Stimulated activated CD4-positive, alpha-beta T cell treated with anti-CD3 and anti-CD28 coated beads, Interleukin-4, amount 100 ng/mL, for 24 hours (primary cell): ENCODE measurements at places on chromosomes 12 and 14.

- DNase-seq, result no peak
These were observed 45.2 kb upstream of the ISM2 start for GRCh38 chr14:77543637-77544334.

DNA sequence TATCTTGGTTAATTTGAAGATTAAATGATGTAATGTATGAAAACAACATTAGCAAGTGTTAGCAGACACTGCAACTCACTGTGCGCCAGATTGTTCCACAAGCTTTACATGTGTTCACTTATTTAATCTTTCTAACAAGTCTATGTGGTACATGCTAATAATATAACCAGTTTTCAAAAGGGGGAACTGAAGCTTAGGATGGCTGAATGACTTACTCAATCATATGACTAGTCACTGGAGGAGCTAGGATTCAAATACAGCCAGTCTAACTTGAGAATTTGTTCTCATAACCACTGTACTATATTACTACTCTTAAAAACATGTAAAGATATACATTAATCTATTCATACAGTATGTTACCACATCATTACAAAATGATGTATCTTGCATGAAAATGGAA, 60.5 kb upstream of the LRIG3 start:
- no peak for DNase-seq

DNA sequence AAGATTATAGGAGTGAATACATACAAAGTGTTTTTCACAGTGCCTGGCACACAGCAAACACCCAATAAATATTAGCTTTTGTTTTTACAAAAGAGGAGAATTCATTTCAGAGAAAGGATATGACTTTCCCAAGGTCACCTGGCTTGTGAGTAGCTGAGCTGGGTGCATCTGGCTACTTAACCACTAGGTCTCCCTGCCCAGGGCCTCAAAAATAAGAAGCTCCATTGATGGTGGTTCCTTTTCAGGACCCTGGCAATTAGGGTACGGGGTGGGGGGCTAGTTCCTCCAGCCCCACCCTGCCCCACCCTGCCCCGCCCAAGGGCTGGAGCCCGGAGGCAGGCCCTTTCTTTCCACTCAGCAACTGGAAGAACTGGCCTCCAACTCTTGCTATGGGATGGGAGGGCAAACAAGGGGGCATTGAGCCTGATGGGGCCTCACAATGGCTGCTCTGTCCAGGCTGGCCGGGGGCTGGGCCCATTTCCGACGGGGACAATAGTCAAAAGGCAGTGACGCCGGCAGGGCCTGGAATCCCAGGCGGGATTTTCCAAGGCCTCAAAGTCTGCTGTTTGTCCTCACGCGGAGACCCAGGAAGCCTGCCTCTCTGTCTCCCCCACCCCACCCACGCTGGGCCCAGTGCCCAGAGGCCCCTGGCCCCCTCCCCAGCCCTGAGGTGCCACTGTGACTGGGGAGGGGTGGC, 8.2 kb upstream of the ATG101 start:
- no peak for DNase-seq

DNA sequence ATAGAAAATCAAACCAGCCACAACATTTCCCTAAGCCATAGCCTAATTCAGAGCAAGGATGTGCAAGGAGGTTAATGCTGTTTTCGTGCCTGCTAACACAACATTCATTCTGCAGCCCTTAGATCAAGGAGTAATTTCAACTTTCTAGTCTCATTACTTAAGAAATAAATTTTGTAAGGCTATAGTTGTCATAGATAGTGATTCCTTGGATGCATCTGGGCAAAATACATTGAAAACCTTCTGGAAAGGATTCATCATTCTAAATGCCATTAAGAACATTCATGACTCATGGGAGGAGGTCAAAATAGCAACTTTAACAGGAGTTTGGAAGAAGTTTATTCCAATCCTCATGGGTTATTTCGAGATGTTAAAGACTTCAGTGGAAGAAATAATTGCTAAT, 283.2 kb downstream of the RPAP3 start:
- DNase-seq, result no peak

DNA sequence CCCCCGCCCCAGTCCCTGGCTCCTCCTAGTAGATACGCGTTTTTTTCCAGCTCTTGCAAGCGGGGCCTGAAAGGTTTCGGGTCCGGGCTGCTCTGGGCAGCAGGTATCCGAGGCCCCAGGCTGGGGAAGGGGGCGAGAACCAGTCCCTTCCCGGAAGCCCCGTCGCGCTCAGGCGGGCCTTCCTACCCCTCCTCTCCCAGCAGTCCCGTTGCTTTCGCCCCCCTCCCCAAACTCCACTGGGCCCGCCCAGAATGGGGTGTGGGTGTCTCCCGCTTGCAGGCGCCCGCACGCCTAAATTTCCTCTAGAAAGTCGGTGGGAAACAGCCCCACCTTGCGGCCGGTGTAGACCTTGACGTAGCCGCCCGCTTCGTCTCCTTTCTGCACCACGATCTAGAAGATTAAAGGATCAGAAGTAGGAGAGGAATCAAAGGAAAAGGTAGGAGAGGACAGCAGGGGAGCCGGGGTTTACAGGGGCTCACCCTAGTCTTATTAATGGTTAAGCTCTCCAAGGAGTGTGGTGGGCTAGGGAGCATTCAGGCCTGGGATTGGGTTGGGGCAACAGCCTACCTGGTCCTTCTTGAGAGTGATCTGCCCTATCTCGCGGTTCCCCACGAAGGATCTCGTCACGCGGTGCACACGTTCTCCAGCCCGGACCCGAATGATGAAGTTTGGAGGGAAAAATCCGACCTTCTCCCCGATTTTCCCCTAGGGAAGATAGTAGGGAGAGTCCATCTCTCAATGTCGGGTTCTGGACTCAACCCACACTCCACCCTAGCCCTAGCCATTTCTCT, 7.3 kb downstream of the STAC3 start:
- peak; percentile 83 for DNase-seq

DNA sequence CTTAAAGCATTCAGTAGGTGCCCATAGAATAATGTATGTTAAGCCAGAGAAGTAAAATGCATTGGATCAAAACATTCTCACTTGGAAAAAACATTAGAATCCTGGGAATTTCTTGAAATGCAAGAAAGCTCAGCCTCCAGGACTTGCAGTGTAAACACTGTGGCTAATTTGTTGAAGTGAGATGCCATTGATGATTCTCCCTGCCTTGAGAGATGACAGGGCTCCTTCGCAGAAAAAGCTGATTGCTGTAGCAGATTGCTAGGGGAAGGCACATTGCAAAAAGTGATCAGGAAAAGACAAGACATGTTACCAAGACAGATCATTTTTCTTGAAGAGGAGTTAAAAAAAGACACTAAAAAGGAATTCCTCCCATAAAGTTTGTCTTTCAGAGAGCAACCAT, 204.2 kb upstream of the HMGA2 start:
- DNase-seq, result no peak

DNA sequence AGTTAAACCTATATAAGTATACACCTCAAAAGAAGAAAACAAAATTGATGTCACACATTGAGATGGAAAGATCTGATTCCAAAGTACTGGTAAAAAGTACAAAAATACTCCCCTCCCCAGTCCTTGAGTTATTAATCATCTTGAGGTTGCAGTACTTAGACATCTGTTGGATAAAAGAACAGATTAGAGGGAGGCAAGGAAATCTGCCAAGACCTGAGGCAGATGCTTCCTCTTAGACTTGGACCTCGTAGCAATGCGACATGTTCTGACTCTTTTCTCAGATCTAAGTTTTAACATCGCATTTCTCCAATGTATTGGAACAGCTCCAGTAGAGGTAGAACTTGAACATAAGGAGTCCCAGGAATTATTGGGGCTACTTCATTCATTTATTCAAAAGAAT, 187.9 kb upstream of the GRIN2B start:
- DNase-seq, result no peak

- DNase-seq, result peak; percentile 49
These were observed 12.3 kb upstream of the PARP11 start for GRCh38 chr12:3885277-3886094.

DNA sequence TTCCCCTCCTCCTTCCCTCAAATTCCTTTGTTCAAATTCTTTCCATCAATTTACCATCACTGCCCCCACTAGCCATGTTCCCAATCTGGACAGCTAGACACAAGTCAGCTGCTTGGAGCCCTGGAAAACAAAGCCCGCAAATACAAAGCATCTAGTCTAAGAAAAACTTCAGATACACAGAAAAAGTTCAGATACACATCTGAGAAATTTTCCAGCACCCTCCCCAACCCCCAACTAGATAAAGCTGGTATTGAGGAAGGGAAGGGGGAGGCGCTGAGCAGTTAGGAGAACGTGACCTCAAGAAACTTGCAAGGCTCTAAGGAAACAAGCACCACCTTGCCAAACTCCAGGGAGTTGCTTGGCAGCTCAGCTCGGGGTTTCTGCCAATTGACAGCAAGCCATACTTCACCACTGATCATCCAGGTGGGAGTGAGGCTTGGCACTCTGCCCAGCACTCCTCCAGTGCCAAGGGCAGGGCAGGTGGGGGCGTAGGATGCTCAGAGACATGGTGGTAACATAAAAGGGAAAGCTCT, 5.1 kb upstream of the CNIH1 start:
- DNase-seq, result no peak

GRCh38 chr12:46209914-46210872, 58.6 kb downstream of the SLC38A1 start:
- peak; percentile 82 for DNase-seq

DNA sequence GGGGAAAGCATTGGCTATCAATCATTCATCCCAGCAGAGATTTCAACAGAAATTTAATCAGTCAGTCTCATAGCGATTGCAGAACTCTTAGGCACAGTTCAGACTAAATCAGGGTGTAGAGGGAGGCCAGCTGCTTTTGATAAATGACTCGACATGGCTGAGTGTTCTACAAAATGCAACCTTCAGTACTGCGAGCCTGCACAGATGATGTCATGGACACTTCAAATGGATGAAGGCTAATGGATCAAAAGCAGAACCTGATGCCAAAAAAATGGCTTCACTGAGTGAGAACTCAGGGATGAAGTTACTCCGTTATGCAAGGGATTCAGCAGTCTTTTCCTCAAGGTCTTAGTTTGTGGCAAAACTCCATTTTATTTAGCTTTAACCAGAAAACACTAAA, 167.3 kb downstream of the DACT1 start:
- no peak for DNase-seq

DNA sequence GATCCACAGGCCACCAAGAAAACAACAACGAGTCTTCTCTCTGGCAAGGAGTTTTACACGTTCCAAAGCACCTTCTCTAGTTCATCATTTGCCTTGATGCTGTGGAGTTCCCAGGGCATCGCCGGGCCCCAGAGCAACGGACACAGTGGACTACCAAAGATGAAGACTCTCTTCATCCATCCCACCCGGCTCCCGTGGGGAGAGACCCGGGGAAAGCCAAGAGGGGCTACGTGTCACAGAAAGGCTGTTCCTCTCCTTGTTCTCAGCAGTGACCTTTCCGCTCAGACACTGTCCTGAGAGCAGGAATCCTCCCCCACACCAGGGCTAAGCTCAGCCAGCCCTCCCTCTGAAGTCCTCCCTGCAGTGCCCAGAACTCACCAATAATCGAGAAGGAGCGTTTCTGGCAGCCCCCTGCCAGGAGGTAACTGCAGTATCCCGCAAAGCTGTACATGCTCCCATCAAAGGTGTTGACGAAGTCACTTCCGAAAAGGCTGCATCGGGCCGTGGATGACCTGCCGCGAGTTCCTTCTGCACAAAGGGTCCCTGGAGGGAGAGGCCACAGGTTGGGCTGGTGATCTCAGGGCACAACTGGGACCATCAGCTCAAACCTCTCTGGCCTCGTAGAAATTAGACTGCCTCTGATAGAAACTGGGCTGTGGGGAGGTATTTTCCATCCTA, 3.5 kb downstream of the VWF start:
- no peak for DNase-seq

DNA sequence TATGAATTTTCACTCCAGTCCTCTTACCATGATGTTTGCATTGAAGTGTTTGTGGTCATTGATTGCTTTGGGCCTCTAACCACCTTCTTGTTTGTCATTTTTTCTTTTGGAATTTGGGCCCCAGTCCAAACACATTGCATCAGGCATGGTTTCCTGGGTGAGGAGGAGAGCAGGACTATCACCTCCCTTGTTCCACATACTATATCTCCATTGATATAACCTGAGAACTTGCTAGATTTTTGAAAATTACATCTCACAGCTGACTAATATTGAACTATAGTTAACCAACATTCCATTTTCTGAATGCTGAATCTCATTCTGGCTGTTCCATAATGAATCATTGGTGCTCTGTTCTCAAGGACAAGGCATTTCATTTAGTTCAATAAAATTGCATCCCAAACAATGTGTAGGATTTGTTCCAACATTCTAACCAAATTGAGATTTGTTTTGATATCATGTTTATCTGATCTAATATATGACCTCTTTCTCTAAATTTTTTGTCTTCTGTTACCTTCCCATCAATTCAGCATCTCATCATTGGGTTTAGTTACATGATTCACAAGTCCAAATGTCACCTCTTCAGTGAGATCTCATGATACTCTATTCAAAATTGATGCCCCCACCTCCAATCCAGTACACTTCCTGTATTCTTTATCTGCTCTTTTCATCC, 329.0 kb downstream of the ZFP36L1 start:
- no peak for DNase-seq

DNA sequence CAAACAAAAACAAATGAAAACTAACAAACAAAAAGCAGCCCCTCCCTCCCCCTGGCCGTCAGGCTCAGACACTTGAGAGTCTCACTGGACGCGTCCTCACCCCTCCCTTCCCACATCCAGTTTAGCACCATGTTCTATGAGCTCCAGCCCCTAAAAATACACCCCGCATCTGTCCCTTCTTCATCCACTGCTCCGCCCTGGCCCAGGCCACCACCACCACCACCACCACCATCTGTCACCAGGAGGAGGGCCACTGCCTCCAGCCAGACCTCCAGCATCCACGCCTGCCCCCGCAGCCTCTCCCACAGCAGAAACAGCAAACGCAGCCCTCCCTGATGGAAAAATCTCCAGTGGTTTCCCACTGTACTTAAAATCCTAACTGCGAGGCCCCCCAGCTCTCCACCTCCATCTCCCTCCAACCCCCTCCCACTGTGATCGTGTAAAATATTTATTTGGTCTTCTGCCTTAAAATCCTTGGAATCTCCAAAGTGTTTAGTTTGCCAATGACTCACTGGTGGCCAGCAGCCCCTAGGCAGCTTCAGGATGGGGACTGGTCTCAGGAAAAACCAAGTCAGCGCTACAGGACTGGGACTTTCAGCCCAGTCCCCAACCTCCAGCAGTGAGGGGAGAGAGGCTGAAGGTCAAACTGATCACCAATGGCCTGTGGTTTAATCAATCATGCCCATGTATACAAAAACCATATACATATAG, 95.1 kb downstream of the SCARB1 start:
- DNase-seq, result no peak

DNA sequence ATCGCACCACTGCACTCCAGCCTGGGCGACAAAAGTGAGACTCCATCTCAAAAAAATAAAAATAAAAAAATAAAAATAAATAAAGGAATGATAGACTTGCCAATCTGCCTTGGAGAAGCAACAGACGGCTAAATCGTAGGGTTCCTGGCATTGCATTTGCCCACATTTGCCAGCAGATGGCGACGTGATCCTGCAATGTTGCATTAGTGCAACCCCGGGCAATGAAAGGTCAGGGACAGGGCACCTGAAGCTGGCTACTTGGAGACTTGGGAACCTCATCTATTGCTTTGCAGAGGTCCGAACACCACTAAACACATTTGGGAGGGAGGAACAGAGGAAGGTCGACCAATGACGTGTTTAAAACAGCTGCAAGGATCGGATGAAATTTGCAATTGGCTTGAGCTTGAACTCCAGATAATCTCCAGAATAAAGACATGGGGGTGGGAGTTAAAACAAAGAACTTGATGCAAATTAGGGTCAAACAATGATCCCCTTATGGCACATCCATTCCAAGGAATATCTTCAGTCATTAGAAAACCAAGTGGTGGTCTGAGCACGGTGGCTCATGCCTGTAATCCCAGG, 34.6 kb downstream of the SPRING1 start:
- peak; percentile 74 for DNase-seq
